ENCODE measurements at places on chromosomes 1 and 21. TPM values are rescaled to one million over a fixed set of nuclear protein-coding genes. Genes with fewer than 3 reads are reported as not detected.

Gene ELAPOR1
- 0.38 TPM for total RNA-seq

GRCh38 chr1:87024936-87025540, 110.6 kb downstream of the HS2ST1 start:
- no peak for DNase-seq

Gene FCRL5
- 0.19 TPM for total RNA-seq

Gene RIPPLY3
- total RNA-seq: not detected

GRCh38 chr1:91716339-91716738, 169.6 kb downstream of the TGFBR3 start:
- no peak for DNase-seq

DNA sequence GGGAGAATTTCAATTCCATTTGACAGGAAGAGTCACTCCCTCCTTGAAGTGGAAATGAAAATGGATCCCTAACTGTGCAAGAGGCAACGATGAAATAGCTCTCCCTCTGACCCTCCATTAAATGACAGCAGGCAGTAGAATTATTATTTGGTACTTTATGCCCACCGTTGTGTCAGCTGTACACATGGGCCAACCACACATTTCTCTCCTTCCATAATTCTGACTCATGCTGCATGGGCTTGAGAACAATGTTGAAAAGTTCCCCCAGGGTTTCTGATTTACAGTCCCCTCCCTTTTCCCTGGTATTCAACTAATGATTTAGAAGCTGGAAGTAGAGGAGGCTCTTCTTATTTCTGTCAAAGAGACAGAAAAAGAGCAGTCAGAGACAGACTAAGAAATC, 103.5 kb downstream of the RGS7 start:
- DNase-seq: no peak

Gene LCE2A
- not detected for total RNA-seq

Gene GJB3
- not detected for total RNA-seq

Gene IL19
- total RNA-seq: not detected

Gene PRRC2C
- total RNA-seq: 116 TPM

DNA sequence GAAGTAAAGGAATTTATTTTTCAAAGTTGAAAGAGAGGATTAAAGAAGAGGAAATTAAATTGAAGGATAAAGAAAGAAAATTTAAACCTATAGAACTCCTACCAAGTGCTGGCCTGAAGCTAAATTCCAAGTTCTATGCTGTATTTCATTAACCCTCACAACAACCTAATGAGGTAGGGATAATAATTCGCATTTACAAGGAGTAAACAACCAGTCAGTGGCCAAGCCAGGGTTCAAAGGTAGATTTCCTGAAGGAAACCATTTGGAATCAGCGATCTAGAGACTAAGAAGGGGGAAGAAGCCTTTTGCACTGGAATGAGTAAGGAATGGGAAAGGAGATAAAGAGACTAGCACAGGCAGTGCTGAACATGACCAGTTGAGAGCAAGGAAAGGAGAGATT, 265.8 kb upstream of the ST6GALNAC5 start:
- DNase-seq: no peak

GRCh38 chr1:39381839-39382238, 109.6 kb upstream of the BMP8A start:
- no peak for DNase-seq

DNA sequence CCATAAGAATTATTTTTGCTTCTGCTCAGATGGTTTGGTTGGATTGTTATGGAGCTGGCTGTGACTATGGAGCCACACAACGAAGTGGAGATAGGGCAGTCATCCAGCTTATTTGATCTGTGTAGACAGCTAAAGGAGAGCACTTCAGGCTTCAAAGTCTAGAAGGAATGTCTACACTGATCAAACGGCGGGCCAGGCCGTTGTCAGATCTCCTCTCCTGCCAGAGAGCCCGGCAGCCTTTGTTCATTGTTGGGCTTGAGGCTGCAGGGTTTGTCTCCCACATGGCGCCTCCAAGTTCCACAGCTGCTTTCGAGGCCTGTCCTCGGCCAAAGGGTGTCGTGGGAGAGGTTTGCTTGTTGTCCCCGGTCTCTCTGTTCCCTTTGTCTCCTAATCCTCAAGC, 2.8 kb upstream of the STMN1 start:
- DNase-seq: no peak

GRCh38 chr1:234230414-234230862, 142.8 kb upstream of the COA6 start:
- DNase-seq: no peak

Measured in posterior vena cava (tissue), 2 donors.